GF-D8 (cell line): ENCODE measurements at places on chromosomes 5 and 9.

DNA sequence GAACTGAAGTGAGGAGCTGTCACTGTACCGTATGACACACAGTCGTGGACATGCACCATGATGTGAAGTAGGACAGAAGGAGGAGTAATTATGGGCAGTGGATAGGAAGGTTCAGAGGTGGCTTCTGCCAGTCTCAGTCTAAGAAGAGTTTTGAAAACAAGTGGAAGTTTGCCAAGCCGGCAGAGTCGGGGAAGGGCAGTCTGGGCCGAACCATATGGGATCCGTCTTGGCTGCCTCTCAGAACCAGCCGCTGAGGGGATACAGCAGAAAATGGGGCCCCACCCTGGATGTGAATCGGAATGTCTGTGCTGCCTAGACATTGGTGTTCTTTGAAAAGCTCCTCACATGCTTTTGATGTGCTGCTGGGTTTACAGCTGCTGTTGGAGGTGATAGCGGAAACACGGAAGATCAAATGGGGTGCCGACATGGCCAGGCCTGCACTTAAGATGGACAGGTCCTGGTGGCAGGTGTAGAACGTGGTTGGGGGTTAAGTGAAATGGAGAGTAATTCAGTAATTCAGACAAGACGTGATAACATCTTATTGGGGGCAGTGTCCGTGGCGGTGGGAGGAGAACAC lies 11.2 kb downstream of the SNX18 start:
- no peak for DNase-seq

DNA sequence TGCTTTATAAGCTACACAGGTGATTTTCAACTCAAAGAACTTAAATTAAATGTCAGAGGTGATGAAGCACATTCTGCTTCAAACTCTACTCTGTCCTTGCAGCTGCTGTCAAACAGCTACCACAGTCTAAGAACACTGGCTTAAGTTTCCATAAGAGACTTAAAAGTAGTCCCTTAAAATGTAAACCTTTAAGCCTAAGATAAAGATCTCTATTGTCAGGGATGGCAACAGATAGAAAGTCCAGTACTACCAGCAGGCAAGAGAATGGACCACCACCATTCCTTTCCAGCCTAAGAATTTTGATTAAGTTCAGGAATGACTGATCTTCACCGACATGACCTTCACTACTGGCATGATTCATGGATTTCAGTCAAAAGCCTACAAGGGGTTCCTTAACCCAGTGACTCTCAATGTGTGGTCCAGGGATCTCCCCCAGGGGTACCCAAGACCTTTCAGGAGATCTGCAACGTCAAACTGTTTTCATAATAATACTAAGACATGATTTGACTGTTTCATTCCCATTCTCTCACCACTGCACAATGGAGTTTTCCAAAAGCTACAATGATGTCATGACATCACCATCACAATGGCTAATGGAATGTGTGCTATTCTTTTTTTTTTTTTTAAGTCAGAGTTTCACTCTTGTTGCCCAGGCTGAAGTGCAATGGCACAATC lies 41.1 kb upstream of the PLPP6 start:
- no peak for DNase-seq

DNA sequence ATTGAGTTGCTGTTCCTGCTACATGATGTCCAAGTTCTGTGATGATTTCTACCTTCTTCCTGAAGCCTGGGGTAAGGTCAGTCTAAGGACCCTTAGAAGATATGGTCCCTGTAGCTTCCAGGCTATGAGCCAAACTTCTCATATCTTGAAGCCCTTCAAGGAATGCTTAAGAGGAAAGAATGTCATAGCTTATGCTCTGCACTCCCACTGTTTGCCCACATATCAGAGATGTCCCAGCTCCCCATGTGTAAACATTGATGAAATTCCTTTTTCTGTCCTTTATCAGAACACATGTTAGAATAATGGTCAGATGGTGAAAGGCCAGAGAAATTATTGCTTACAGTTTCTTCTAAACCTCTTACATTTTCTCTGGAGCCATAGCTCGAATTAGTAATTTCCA lies 41.4 kb upstream of the RUSC2 start:
- no peak for DNase-seq

- no peak for DNase-seq
Measured at GRCh38 chr9:85742597-85742936, 813 bp upstream of the AGTPBP1 start.

DNA sequence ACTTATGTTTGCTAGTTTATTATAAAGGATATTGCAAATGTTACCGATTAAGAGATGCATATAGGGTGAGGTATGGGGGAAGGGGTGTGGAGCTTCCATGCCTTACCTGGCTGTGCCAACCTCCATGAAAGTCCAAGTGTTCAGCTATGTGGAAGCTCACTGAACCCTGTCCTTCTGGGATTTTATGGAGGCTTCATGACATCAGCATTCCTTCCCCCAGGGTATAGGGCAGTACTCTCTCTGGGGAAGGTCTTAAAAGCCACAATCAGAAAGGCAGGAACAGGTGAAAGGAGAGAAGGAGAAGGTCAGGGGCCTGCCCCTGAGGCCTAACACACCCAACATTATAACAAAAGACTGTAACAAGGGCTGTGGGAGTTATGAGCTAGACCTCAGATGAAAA lies 592.6 kb downstream of the PDE4D start:
- no peak for DNase-seq

DNA sequence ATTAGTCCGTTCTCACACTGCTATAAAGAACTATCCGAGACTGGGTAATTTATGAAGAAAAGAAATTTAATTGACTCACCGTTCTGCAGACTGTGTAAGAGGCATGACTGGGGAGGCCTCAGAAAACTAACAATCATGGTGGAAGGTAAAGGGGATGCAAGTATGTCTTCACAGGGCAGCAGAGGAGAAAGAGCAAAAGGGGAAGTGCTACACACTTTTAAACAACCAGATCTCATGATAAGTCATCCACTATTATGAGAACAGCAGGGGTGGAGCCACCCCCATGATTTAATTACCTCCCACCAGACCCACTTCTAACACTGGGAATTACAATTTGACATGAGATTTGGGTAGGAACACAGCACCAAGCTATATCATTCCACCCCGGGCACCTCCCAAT lies 26.6 kb downstream of the FST start:
- no peak for DNase-seq

DNA sequence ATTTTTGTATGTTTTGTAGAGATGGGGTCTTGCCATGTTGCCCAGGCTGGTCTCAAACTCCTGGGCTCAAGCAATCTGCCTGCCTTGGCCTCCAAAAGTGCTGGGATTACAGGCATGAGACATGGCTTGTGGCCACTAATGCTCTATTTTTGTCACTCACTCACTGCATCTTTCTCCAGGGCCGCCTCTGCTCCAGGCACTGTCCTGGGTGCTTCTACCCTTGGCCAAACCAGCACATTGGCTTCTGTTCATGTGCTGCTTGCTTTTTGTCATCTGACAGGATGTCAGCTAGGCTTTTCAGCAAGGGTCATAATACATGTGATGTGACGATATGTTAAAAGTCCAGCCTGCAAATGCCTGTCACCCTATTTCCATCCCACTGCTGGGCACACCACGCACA lies 3.2 kb downstream of the ODF2 start:
- DNase-seq, result no peak

GRCh38 chr5:7801891-7802614 lies 48.9 kb downstream of the CFAP90 start:
- no peak for DNase-seq
